HFFc6 (cell line): ENCODE measurements at places on chromosomes 5 and 9.

GRCh38 chr5:107633171-107633901 lies 37.4 kb downstream of the EFNA5 start:
- H3K27ac ChIP-seq, result no peak overlapping the region
- H3K4me3 ChIP-seq, result no peak overlapping the region
- H3K4me1 ChIP-seq, result no peaks in the 10 kb centered on the region

GRCh38 chr5:152147286-152147685 lies 222.6 kb upstream of the GLRA1 start:
- H3K27ac ChIP-seq, result no peak overlapping the region
- H3K36me3 ChIP-seq, result no peaks in the 10 kb centered on the region
- H3K4me3 ChIP-seq, result no peak overlapping the region
- no peak for DNase-seq
- H3K4me1 ChIP-seq, result no peaks in the 10 kb centered on the region

- peak overlapping the region; percentile 54 for H3K4me3 ChIP-seq
- peaks cover 62% of the 10 kb centered on the region for H3K4me1 ChIP-seq
These were observed 147.3 kb upstream of the FST start for GRCh38 chr5:53333160-53333559.

GRCh38 chr9:93094658-93095204 lies 1.3 kb upstream of the CARD19 start:
- no peak for DNase-seq
- H3K4me3 ChIP-seq, result peak overlapping the region; percentile 64
- H3K27ac ChIP-seq, result peak overlapping the region; percentile 80
- peaks cover 18% of the 10 kb centered on the region for H3K36me3 ChIP-seq

GRCh38 chr9:114258866-114259797 lies 63.8 kb upstream of the ORM1 start:
- H3K4me1 ChIP-seq, result no peaks in the 10 kb centered on the region
- H3K4me3 ChIP-seq, result no peak overlapping the region
- no peaks in the 10 kb centered on the region; the same call in 1 of the 2 replicates for H3K27me3 ChIP-seq
- H3K36me3 ChIP-seq, result peaks cover 10% of the 10 kb centered on the region
- no peak overlapping the region for H3K27ac ChIP-seq
- no peak for DNase-seq

GRCh38 chr5:122844136-122844909 lies 1.1 kb upstream of the SNX24 start:
- peaks cover 42% of the 10 kb centered on the region for H3K4me1 ChIP-seq
- H3K27ac ChIP-seq, result peak overlapping the region; percentile 95
- H3K36me3 ChIP-seq, result no peaks in the 10 kb centered on the region
- H3K4me3 ChIP-seq, result peak overlapping the region; percentile 95
- no peak for DNase-seq

GRCh38 chr5:18967637-18968036 lies 1020.4 kb downstream of the CDH18 start:
- H3K4me3 ChIP-seq, result no peak overlapping the region
- H3K27me3 ChIP-seq, result no peaks in the 10 kb centered on the region
- H3K4me1 ChIP-seq, result no peaks in the 10 kb centered on the region
- H3K36me3 ChIP-seq, result no peaks in the 10 kb centered on the region
- H3K27ac ChIP-seq, result no peak overlapping the region

- H3K4me3 ChIP-seq, result no peak overlapping the region
- peaks cover 5% of the 10 kb centered on the region for H3K27me3 ChIP-seq
- H3K4me1 ChIP-seq, result no peaks in the 10 kb centered on the region
These were observed 90.3 kb upstream of the PLCXD3 start for GRCh38 chr5:41600731-41601130.

- no peak overlapping the region for H3K4me3 ChIP-seq
- H3K27ac ChIP-seq, result no peak overlapping the region
- H3K4me1 ChIP-seq, result no peaks in the 10 kb centered on the region
- no peaks in the 10 kb centered on the region for H3K36me3 ChIP-seq
These were observed 10.8 kb downstream of the ZDHHC11B start for GRCh38 chr5:773517-774264.

DNA sequence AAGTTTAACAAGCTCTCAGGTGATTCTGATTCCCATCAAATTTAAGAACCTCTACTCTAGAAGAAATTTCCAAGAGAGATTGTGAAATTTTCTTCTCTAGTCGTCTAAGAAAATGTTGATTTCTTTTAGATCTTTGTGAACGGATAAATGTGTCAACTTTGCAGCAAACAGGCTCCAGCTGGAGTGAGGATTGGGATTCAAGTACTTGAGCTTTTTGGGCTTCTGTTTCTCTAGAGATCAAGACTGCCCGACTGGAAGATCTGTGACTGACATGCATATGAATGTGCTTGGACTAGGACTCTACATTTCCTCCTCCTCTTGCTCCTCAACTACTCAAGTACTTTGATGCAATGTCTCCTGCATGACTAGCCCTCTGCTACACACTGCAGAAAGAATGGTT lies 388.3 kb downstream of the TMEM38B start:
- no peaks in the 10 kb centered on the region for H3K36me3 ChIP-seq
- no peaks in the 10 kb centered on the region for H3K27me3 ChIP-seq
- no peak for DNase-seq
- H3K27ac ChIP-seq, result no peak overlapping the region
- no peaks in the 10 kb centered on the region for H3K4me1 ChIP-seq
- no peak overlapping the region for H3K4me3 ChIP-seq

DNA sequence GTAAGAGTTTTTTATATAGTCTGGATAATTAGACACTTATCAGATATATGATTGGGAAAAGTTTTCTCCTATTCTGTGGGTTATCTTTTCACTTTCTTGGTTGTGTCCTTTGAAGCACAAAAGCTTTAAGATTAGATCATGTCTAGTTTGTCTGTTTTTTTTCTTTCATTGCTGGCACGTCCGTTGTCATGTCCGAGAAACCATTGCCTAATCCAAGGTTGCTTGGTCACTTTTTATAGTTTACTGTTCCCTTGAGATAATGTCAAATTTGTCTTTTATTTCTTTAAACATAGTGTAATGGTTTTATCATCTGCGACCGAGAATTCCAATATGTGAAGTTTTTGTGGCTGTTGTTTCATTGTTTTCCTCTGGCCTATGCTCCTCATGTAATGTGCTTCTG lies 28.8 kb downstream of the GARNL3 start:
- DNase-seq, result no peak
- peaks cover 18% of the 10 kb centered on the region for H3K27me3 ChIP-seq
- H3K36me3 ChIP-seq, result no peaks in the 10 kb centered on the region
- no peak overlapping the region for H3K27ac ChIP-seq
- H3K4me3 ChIP-seq, result no peak overlapping the region

GRCh38 chr9:21728781-21729180 lies 73.7 kb upstream of the MTAP start:
- peaks cover 5% of the 10 kb centered on the region; the same call in 1 of the 2 replicates for H3K36me3 ChIP-seq
- H3K27me3 ChIP-seq, result peaks cover 5% of the 10 kb centered on the region; the same call in 1 of the 2 replicates
- H3K27ac ChIP-seq, result peak overlapping the region; percentile 72
- peaks cover 33% of the 10 kb centered on the region for H3K4me1 ChIP-seq
- DNase-seq, result peak; percentile 71

GRCh38 chr9:68429631-68430030 lies 73.2 kb downstream of the PGM5 start:
- H3K27ac ChIP-seq, result no peak overlapping the region
- no peaks in the 10 kb centered on the region for H3K4me1 ChIP-seq
- no peaks in the 10 kb centered on the region; the same call in 1 of the 2 replicates for H3K27me3 ChIP-seq
- no peak overlapping the region for H3K4me3 ChIP-seq
- no peak for DNase-seq

DNA sequence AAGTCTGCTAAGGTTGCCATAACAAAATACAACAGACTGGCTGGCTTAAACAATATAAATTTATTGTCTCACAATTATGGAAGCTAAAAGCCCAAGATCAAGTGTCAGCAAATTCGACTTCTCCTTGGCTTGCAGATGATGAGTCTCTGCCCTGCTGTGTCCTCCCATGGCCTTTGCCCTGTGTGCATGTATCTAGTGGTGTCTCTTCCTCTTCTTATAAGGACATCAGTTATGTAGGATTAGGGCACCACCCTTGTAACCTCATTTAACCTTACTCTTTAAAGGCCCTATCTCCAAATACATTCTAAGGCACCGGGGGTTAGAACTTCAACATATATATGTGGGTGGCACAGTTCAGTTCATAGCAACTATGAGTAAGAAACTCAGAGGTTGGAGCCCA lies 157.9 kb upstream of the RASA1 start:
- no peak for DNase-seq
- H3K4me3 ChIP-seq, result no peak overlapping the region
- H3K27me3 ChIP-seq, result no peaks in the 10 kb centered on the region; the same call in 1 of the 2 replicates
- H3K4me1 ChIP-seq, result peaks cover 40% of the 10 kb centered on the region
- H3K36me3 ChIP-seq, result peaks cover 9% of the 10 kb centered on the region

DNA sequence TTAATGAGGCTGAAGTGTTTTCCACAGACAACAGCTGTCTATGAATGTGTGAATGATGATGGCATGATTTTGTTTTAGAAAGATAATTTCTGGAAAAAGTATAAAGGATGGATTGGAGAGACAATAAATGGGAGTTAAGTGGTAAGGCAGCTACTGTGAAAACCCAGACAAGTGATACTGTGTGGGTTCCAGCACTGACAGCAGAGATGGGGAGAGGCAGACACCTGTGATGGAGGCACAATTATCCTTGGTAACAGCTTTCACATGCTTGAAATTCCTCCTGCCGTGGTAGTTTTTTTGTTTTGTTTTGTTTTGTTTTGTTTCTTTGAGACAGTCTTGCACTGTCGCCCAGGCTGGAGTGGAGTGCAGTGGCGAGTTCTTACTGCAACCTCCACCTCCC lies 189.3 kb downstream of the DEPDC1B start:
- H3K27ac ChIP-seq, result no peak overlapping the region
- no peak for DNase-seq
- H3K4me1 ChIP-seq, result no peaks in the 10 kb centered on the region
- no peaks in the 10 kb centered on the region for H3K36me3 ChIP-seq
- H3K4me3 ChIP-seq, result no peak overlapping the region

GRCh38 chr9:72476617-72477437 lies 44.6 kb upstream of the TMC1 start:
- peak overlapping the region; percentile 65 for H3K27ac ChIP-seq
- peaks cover 82% of the 10 kb centered on the region for H3K4me1 ChIP-seq
- no peaks in the 10 kb centered on the region for H3K27me3 ChIP-seq
- DNase-seq, result peak; percentile 74
- H3K36me3 ChIP-seq, result no peaks in the 10 kb centered on the region; the same call in 1 of the 2 replicates
- peak overlapping the region; percentile 36; the same call in 1 of the 2 replicates for H3K4me3 ChIP-seq

DNA sequence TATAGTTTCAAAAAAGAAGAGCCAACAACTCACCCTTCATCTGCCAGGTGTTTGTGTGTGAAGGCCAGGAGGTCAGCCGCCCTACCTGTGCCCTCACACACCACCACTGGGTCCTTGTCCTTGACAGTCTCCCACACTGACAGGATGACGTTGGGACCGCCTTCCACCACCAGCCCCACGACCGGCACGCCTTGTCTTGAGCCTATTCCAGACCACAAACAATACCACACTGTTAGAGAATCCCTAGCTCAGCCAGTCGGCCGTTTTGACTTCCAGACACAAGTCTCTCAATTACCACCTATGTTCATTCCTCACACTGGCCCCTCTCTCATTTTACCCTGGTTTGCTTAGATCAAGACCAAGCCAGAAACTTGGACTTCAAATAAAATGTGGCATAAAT lies 66.1 kb downstream of the TRPM6 start:
- DNase-seq, result no peak
- no peaks in the 10 kb centered on the region for H3K27me3 ChIP-seq
- H3K4me1 ChIP-seq, result no peaks in the 10 kb centered on the region
- H3K4me3 ChIP-seq, result no peak overlapping the region
- no peaks in the 10 kb centered on the region for H3K36me3 ChIP-seq

DNA sequence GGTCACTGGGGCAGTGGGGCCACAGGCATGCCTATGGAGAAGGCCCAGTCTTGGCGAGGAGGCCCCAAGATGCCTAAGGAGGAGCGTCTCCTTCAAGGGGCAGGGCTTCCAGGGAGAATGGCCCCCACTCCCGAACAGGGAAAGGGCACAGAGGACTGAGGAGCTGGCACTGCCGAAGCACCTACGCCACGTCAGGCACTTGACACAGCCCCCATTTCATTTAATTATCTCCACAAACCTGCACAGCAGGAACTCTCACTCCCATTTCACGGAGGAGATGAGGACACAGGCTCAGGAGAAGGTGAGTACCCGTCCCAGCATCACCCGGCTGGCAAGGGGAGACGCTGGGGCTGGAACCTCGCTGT lies 26.0 kb downstream of the EGR1 start:
- no peaks in the 10 kb centered on the region for H3K36me3 ChIP-seq
- no peak overlapping the region for H3K27ac ChIP-seq
- H3K4me1 ChIP-seq, result peaks cover 42% of the 10 kb centered on the region
- peak overlapping the region; percentile 33; the same call in 1 of the 2 replicates for H3K4me3 ChIP-seq
